ENCODE measurements at places on chromosomes 1 and 21.
A peak's percentile ranks its signal among the peaks of the same experiment; 100 is the strongest.

GRCh38 chr1:207286786-207287468, 34.6 kb upstream of the CD55 start:
- no peak for DNase-seq

DNA sequence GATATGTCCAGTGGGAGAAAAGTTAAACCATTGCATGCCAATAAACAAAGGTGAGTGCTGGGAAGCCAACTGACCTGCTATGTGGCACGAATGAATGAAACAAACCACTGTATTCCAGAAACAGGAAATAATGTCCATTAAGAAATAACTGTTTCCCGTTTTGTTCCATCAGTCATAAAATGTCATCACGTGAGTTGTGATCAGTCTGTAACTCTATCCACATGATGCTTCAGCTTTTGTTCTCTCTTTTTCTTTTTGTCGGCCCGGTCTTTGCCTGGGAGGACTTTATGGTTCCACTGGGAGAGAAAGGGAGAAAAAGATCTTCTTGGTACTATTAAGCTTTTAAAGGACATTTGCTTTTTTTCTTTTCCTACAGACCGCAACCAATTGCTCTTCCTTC, 179.9 kb downstream of the TGFB2 start:
- no peak for DNase-seq

- no peak for DNase-seq
Measured at GRCh38 chr1:150009604-150010392, 728 bp downstream of the OTUD7B start.

DNA sequence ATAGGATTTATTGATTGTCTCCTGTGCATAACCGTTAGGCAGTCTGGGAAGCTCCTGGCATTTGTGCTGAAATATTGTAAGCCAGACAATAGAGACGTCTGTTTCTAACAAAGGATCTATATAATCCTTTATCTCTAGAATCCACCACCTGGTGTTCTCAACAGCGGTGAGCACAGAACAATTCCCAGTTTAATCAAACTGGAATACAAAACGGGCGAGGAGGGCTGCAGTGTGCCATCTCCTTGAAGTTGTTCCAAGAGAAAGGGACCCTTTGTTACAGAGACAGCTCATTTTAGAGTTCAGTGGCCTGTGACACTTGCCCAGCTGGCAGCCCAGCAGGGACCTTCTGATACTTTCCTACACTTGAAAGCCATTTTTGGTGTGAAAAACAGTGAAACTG, 162.8 kb upstream of the IVNS1ABP start:
- peak; percentile 47 for DNase-seq

DNA sequence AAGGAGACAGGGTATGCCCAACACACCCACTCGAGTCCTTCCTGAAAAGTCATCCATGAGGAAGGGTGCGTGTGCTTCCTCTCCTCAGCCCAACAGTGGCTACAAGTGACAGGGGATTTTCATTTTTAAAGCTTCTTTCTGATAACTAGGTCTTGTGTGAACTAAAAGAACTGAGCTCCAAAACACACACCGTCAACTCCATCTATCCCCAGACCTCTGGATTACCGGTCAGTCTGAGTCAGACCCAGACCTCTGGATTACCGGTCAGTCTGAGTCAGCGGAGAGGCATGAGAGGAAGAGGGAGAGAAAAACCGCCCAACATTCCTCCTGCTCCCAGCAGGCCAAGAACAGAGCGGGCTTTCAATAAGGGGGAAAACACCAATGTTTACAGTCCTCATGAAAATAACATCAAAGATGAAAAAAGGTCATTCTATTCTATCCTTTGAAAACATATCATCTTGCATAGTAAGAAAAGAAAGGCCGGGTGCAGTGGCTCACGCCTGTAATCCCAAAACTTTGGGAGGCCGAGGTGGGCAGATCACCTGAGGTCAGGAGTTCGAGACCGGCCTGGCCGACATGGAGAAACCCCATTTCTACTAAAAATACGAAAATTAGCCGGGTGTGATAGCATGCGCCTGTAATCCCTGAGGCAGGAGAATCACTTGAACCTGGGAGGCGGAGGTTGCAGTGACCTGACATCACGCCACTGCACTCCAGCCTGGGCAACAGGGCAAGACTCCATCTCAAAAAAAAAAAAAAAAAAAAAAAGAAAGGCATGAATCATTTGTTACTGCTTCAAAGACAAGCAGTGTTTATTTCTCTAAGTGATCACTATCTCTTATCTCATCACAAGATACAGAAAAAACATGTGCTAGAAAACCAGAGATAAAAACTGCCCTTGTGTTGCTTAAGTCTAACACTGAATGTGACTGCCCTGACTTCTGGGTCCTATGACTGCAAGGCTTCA, 3.4 kb downstream of the PTTG1IP start:
- no peak for DNase-seq

GRCh38 chr21:19833082-19833481, 1165.1 kb upstream of the NCAM2 start:
- no peak for DNase-seq

GRCh38 chr1:119007670-119008482, 19.7 kb upstream of the TBX15 start:
- DNase-seq, result no peak

GRCh38 chr1:236345728-236346127, 48.4 kb upstream of the EDARADD start:
- no peak for DNase-seq

DNA sequence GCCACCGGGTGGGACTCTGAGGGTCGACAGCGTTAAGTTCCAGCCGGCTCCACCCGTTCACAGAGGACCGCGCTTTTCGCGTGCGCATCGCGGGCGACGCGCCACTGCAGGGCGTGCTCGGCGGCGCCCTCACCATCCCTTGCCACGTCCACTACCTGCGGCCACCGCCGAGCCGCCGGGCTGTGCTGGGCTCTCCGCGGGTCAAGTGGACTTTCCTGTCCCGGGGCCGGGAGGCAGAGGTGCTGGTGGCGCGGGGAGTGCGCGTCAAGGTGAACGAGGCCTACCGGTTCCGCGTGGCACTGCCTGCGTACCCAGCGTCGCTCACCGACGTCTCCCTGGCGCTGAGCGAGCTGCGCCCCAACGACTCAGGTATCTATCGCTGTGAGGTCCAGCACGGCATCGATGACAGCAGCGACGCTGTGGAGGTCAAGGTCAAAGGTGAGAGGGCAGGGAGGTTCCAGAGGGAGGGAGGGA, 4.9 kb downstream of the BCAN start:
- DNase-seq, result no peak

GRCh38 chr1:163071405-163072255, 2.5 kb downstream of the RGS4 start:
- DNase-seq, result no peak

- DNase-seq, result no peak
Measured at GRCh38 chr1:162689745-162690671, 57.7 kb downstream of the DDR2 start.

DNA sequence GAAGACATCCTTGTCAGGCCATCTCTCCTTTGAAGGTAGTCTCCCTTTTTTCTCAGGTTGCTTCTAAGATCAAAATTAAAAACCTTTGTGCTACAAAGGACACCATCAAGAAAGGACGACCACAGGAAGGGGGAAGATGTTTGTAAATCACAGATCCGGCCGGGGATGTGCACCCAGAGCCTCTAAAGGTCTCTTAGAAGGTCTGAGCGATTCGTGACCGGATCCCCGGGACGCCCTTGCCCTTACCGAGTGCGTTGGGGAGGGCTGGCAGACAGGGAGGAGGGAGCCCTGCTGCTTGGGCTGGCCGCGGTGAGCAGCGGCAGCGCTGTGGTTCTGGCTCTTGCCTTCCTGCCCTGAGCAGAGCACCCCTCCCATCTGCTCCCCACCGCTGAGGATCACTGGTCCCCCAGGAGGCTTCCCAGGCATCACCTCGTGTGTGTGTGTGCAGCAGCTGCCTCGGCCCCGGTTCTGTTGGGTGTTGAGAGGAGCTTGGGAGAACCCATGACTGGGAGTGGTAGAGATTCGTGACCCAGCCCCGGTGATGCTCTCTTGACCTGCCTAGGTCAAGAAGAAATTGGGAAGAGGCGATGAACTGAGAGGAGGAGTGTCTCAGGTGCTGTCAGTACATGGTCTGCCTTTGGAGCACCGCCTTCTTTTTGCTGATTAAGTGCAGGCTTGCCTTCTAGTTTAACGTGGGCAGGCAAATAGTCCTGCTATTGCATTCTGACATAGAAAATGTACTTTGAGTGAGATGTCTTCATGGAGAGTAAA, 34.5 kb downstream of the AGPAT3 start:
- no peak for DNase-seq

DNA sequence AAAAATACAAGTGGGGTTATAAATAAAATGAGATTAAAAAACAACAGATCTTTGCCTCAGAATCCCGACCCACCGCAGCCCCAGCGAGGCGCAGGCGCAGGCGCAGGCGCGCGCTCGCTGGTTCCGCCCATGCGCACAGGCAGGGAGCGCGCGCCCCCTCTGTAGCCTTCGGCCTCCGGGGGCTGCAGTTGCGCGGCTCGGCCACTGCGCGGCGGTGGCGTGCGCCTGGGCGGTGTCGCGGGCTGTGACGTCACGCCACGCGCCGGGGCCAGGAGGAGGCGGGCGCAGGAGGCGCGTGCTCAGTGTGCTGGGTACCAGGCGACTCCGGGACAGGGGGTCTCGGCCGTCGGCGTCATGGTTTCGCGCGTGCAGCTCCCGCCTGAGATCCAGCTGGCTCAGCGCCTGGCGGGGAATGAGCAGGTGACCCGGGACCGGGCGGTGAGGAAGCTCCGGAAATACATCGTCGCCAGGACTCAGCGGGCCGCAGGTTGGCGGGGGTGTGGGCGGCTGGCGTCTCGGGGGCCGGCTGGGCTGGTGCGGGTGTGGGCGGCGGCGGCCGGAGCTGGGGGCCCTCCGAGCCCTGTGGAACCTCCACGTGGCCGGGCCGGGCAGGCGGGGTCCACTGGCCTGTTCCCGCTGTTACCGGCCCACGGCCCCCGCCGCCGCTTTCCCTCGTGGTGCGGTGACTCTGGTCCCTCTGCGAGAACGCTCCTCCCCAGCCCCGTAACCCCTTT, at the start of gene RRP1:
Gene RRP1, plus strand, starts transcription at position 302 of the 734 bp plus-strand sequence. Its CDS starts 53 bp downstream, at position 355.
- DNase-seq, result peak; percentile 92

- DNase-seq, result no peak
Measured at GRCh38 chr1:175129182-175129581, 61.5 kb downstream of the TNN start.

DNA sequence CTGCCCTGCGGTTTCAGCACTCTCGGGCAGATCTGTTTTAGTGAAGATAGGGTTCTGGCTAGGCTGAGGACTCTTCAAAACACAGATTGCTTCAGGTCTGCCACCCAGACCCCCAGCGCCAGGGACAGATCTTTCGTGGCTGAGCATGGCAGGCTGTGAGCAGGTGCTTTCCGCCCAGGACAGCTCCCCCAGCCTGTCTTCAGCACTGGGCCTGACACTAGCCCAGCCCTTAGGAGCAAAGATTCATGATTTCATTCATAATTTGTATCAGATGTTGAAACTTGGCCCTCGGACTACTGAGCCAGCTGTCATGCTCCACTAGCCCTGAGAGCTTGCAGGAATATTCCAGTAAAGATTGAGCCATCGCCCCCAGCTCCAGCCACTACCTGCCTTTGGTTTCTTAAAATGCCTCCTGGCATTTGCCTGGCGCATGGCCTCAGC, 5.9 kb downstream of the ADPRS start:
- no peak for DNase-seq

GRCh38 chr1:183460596-183460995, 11.7 kb upstream of the SMG7 start:
- no peak for DNase-seq

DNA sequence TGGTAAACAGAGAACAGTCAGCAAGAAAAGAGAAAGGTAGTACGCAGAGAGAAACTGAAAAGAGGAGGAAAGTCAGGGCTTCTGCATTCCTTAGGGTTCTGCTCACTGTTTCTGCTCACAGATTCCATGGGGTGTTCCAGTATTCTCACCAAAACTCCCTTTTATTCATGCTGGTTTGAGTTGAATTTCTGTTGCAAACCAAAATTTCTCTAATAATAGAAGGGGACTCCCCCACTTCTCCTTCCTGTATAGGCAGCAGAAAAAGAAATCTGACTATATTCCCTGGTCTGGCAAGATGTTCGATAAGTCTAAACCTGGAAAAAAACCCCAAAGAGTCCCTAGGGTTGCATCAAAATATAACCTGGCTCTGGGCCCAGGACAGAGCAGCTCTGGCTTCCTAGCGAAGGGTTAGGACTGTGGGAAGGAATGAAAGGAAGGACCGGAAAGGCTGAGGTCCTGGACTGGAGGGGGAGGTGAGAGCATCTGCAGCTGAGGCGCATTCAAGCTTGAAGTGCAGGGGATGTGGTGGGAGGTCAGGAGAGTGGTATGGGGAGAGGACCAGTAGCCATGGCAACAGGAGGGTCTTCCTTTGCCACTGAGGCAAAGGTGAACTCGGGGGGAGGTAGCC, 18.8 kb upstream of the RGS16 start:
- no peak for DNase-seq

GRCh38 chr1:224801844-224802490, 127.5 kb upstream of the DNAH14 start:
- DNase-seq, result no peak

DNA sequence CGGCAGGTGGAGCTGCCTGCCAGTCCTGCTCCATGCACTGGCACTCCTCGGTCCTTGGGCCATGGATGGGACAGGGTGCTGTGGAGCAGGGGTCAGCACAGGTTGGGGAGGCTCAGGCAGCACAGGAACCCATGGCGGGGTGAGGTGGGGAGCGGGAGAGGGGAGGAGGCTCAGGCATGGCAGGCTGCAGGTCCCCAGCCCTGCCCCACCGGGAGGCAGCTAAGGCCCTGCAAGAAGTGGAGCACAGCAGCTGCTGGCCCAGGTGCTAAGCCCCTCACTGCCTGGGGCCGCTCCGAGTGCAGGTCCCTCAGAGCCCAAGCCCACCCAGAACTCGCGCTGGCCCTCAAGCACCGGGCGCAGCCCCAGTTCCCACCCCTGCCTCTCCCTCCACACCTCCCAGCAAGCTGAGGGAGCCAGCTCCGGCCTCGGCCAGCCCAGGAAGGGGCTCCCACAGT, 691 bp upstream of the GBP5 start:
- DNase-seq, result no peak

DNA sequence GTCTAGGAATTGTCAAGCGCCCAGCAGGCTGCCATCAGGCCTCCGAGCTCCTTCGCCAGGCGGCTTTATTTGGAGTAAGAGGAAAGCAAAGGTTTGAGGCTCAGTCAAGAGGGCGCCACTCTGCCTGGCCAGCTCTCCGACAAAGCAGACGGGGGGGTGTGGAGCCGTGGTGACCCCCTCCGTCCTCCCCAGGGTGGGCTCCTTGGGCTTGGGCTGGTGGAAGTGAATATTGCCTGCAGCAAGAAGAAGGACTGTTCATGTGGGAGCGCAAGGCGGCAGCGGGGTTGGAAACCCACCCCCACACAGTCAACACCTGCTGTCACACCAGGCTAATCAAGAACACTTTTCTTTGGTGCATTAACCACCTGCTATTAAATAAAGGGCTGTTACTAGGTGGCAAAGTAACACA, 14.6 kb downstream of the EPHX1 start:
- DNase-seq, result no peak

GRCh38 chr21:35882791-35883240, 177.5 kb downstream of the SETD4 start:
- DNase-seq, result no peak

DNA sequence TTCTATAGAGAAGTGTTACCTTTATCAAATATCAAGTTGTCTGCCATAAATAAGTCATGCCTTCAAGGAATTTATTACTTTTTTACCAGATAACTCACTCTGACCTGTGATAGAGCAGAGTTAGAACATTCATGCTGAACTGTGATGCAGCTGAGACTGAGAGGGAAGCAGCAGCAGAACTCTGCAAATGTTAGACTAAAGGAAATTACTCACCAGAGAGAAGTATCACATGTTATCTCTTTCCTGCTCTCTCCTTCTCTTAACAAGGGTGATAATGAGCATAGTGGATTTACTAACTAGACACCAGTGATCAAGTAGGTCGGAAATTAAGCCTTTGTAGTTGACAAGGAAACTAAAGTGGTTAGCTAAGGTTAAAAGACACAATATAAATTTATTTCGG, 181.6 kb downstream of the RASAL2 start:
- no peak for DNase-seq

- no peak for DNase-seq
Measured at GRCh38 chr1:159040893-159041724, 31.4 kb downstream of the IFI16 start.
